Activated CD4-positive, alpha-beta memory T cell treated with anti-CD3 and anti-CD28 coated beads for 36 hours (primary cell): ENCODE measurements at places on chromosomes 11 and 22. TPM values are rescaled to one million over a fixed set of nuclear protein-coding genes. Genes with fewer than 3 reads are reported as not detected.

Gene ALDH3B2
- total RNA-seq = not detected

Gene LRRC56
- total RNA-seq = 1.3 TPM

Gene TP53I11
- total RNA-seq = 15.7 TPM

Gene MUC5AC
- not detected for total RNA-seq

Gene ADSL
- 146 TPM for total RNA-seq

Gene DERL3
- 9.7 TPM for total RNA-seq

Gene SMCO4
- total RNA-seq = 40.9 TPM

Gene OR8G1
- total RNA-seq = not detected

Gene ST13
- 240 TPM for total RNA-seq

Gene PRDM11
- total RNA-seq = 1.2 TPM

Gene KRTAP5-2
- total RNA-seq = not detected

Gene DDX17
- total RNA-seq = 353 TPM

Gene FXYD6
- total RNA-seq = 0.61 TPM

Gene SCGB1C1
- total RNA-seq = not detected

Gene POU2AF2
- not detected for total RNA-seq

Gene RNF169
- 14.3 TPM for total RNA-seq

Gene LMO2
- not detected for total RNA-seq

Gene POLDIP3
- 75.3 TPM for total RNA-seq

Gene RAPSN
- 0.22 TPM for total RNA-seq

Gene TFIP11
- 41.1 TPM for total RNA-seq

Gene FGF19
- total RNA-seq = not detected

Gene HEPN1
- not detected for total RNA-seq

Gene RIN1
- 1.0 TPM for total RNA-seq

Gene SCUBE1
- not detected for total RNA-seq

Gene CELSR1
- 0.24 TPM for total RNA-seq

Gene CERK
- total RNA-seq = 55.0 TPM

Gene SLC5A1
- not detected for total RNA-seq

Gene MTMR2
- 36.9 TPM for total RNA-seq

Gene SPDYC
- total RNA-seq = not detected

Gene RASSF7
- 18.8 TPM for total RNA-seq

Gene ANO3
- total RNA-seq = not detected

Gene GRM5
- not detected for total RNA-seq

Gene MMP13
- not detected for total RNA-seq

Gene WT1
- not detected for total RNA-seq

Gene FAM111B
- total RNA-seq = 31.0 TPM

Gene PANX3
- total RNA-seq = not detected

Gene DCHS1
- total RNA-seq = 0.90 TPM

Gene OR2AT4
- total RNA-seq = not detected

Gene NTM
- not detected for total RNA-seq

Gene KCNQ1
- total RNA-seq = 10.7 TPM

Gene OR8D4
- total RNA-seq = not detected

Gene TMEM45B
- 5.8 TPM for total RNA-seq

Gene P2RY2
- total RNA-seq = not detected

Gene GLYATL2
- total RNA-seq = not detected

Gene TRIM6
- total RNA-seq = 0.74 TPM

Gene ACCSL
- total RNA-seq = not detected

Gene PACSIN2
- 35.9 TPM for total RNA-seq

Gene CTSW
- 13.2 TPM for total RNA-seq

Gene UBQLNL
- total RNA-seq = 0.17 TPM

Gene USP2
- 2.2 TPM for total RNA-seq

Gene MOGAT2
- not detected for total RNA-seq

Gene OR51B4
- not detected for total RNA-seq

Gene MPPED1
- total RNA-seq = not detected

Gene APOA5
- total RNA-seq = not detected
